RWPE1 (cell line): ENCODE measurements at places on chromosomes 11 and 22.
A peak's percentile ranks its signal among the peaks of the same experiment; 100 is the strongest.

DNA sequence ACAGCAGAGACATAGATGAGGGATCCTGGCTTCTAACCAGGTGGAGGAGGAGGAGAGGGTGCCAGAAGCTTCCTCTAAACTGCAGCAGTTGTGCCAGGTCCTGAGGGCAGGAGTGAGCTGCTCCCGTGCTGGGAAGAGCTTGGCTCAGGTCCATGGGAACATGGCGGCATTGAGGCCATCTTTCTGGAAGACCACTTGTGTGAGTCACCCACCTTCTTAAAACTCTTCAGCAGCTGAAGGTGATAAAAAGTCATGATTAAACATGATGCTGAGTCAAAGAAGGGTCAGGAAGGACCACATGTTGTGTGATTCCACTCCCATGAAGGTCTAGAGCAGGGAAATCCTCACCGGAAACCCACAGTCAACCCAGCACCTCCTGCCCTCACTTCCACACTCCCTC is 35.1 kb downstream of the LINC01488 start:
- no peak for DNase-seq

- DNase-seq, result no peak
Observed at GRCh38 chr11:128328955-128329551, 258.3 kb downstream of the ETS1 start.

- no peak for DNase-seq
Observed at GRCh38 chr22:45157907-45158306, 5.8 kb upstream of the NUP50 start.

- no peak for DNase-seq
Observed at GRCh38 chr11:85094795-85095194, 532.3 kb downstream of the DLG2 start.

GRCh38 chr11:35344681-35345574 is 74.4 kb downstream of the SLC1A2 start:
- no peak for DNase-seq

- no peak for DNase-seq
Observed at GRCh38 chr22:40444178-40444831, 73.9 kb downstream of the SGSM3 start.

DNA sequence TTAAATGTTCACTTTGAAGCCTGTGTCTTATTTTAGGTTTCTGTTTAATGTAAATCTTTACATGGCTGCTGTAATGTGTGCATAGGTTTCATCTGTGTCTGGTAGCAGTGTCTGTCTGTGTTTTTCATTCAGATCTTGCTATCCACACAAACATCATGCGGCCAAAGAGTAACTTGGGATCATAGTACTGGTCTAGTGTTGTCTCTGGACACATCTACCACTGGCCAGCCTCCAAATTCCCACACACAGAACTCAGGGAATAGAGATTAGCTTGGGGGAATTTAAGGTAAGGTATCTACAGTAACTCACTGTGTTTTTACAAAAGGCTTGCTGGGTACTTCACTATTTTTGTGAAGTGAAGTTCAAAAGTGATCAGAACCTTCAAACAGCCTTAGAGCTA is 32.1 kb upstream of the ZNF143 start:
- no peak for DNase-seq

- peak; percentile 55 for DNase-seq
Observed at GRCh38 chr22:35430897-35431322, 31.0 kb downstream of the MCM5 start.

DNA sequence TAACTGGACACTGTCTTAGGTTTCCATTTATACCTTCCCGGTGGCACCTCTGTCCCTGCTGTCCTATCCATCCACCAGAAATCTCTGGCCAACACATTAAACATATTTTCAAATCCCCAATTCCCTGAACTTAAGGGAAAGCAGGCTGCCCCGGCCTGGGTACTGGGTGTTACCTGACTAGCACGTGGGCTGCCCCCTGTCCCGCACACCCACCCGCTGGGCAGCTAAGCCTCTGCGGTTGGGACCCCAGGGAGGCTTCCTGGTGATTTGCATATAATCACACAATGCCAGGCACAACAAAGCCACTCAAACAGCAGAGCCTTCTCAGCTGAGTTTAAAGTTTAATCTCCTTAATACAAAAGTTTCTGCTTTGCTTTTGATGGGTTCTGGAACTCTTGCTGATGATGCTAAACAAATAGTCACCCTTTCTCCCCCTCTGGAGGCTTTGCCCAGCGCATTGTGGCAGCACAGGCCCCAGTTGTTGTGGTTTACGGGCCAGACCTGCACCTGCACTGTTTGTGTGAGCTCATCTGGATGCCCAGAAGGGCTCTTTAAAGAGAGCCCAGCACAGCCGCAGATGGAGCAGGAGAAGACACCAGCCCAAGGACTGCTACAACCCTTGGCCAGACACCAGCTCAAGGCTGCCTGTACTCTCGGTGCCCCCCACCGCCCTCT is 59.9 kb upstream of the POU2AF1 start:
- DNase-seq, result no peak

DNA sequence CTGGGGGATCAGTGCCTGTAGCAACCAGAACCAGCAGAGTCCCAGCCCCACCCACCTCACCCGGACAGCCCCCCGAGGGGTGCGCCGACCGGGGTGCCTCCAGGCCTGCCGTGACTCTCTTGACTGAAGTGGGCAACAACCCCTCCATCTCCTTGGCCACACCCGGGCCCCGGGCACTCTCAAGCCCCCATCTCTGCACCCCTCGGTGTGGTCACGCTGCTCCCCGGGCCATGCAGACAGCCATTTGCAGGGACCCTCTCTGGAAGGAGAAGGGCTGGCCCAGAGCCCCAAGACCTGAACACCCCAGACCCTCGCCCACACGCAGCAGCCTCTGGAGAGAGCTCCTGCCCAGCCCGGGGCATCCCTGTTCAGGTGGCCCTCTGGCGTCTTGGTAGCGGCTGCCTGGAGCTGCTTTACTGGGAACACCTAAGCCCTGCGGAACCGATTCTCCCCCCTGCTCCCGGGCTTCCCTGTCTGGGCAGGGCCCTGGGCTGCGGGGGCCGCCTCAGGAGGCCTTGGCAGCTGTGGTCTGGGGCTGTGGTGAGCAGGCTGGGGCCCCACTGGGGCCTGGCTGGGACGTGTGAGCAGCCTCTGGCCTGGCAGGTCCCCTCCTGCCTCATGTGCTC is 84.9 kb downstream of the WNT7B start:
- no peak for DNase-seq

- DNase-seq, result peak; percentile 32
Observed at GRCh38 chr11:73760135-73760678, 667 bp downstream of the RAB6A start.

GRCh38 chr11:12023015-12023414 is 14.6 kb upstream of the DKK3 start:
- no peak for DNase-seq

GRCh38 chr11:120632579-120632978 is 121.0 kb downstream of the GRIK4 start:
- DNase-seq, result no peak

- no peak for DNase-seq
Observed at GRCh38 chr11:105070306-105070705, 25.2 kb upstream of the CARD16 start.

- DNase-seq, result no peak
Observed at GRCh38 chr11:134633276-134633675, 221.2 kb upstream of the B3GAT1 start.

DNA sequence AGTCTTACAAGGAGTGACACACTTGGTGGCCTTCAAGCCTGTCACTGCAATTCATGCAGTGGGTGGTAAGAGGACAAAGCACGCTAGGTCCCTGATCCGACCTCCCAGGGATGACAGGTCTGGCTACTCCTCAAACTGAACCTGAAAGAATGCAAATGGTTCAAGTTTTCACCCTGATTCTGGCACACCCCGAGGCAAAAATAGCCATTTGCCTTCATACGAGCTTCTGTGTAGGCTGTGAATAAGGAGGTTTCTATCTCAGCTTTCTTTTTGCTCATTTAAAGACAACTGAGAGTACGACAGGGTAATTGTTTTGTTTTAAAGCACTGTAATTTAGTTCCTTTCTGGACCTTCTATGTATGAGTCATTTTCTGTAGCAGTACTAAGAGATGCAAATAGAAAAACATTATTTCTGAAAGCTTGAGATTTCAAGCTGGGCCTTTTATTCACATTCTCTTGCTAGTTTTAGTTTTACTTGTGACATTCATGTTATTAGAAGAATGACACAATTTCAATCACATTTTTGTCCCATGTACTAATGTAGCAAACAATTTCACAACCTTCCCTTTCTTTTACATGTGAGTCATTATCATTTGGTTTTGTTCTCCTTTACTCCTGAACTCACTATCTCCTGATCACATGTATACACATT is 56.6 kb upstream of the FDX1 start:
- DNase-seq, result peak; percentile 49

DNA sequence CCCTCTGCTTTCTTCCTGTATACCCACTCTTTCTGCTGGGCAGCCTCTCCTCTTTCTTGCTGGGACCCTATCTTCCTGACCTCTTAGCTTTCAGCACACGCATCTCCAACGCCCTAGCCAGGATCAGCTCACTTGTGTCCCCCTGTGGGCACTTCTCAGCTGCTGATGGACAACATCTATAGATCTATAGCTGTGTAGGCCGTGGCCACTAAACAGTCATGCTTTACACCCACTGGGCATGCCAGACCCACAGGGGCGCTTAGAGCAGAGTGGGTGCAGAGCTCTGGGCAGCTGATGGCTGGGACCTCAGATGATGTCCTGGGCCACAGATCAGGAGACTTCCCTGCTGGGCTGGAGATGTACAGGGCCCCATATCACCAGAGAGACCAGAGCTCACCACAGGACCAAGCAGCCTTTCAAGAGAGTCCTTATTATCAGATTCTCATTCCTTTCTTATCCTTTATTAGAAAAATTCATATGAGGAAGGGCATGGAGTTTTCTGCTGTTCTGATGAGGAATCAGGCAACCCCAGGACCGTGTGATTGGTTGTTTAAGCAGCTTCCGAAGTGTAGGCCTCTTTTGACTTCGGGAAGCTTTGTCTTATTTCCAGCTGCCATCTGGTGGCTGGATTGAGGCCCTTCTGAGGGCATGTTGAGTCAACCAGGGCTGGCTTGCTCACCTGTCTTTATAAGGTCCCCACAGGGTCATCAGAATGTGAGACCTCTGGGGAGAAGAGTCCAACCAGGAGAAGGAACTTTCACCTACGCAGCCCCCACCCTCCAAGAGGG is 60.5 kb downstream of the OSBP2 start:
- DNase-seq, result peak; percentile 70

DNA sequence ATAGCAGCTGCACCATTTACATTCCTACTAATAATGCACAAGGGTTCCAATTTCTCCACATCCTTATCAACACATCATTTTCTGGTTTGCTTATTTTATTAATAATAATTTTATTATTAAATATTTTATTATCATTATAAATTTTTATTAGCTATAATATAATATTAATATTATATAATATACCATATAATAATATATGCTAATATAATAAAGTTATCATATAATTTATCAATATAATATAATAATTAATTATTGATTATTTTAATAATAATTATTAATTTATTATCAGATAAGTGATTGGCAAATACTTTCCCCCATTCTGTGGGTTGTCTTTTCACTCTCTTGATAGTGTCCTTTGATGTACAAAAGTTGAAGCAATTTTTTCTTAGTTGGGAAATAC is 27.7 kb downstream of the OR2AT4 start:
- DNase-seq, result no peak

- no peak for DNase-seq
Observed at GRCh38 chr22:38038426-38038825, 18.8 kb upstream of the PICK1 start.

DNA sequence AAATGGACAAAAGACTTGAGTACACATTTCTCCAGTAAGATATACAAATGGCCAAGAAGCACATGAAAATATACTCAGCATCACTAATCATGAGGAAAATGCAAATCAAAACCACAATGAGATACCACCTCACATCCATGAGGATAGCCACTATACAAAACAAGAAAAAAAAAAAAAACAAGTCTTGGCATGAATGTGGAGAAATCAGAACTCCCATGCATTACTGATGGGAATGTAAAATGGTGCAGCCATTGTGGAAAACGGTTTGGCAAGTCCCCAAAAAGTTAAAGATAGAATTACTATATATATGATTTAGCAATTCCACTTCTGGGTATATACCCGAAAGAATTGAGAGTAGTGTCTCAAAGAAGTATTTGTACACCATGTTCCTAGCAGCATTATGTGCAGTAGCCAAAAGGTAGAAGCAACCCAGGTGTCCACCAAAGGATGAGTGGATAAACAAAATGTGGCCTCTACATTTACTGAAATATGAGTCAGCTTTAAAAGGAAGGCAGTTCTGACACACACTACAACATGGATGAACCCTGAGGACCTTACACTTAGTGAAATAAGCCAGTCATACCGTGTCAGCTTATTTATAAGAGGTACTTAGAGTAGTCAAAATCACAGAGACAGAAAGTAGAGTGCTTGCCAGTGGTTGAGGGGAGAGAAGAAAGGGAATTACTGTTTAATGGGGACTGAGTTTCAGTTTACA is 146.3 kb downstream of the WNT7B start:
- no peak for DNase-seq

DNA sequence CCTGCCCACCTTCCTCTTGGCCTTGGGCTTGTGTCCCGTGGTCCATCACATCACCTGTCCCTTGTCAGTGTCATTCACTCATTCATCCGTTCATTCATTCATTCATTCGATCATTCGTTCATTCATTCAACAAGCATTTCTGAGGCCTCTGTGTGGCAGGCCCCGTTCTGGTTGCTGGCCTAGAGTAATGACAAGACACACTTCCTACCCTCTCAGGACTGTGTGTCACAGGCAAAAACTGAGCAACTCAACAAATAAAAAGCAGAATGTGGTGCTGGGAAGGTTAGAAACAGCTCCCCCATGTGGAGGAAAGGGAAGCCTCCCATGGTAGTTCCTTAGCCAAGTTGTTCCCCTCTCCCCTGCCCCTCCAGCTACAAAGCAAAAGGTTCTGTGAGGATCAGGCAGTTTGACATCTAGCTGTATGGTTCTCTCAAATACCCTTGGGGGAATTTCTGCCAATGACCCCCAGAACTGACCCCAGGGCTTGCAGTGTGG is 1.6 kb upstream of the OMP start:
- DNase-seq, result no peak
